ENCODE measurements at places on chromosomes 3 and 15.

GRCh38 chr3:50912746-50913145, 238.0 kb downstream of the DOCK3 start:
- no peak for DNase-seq

DNA sequence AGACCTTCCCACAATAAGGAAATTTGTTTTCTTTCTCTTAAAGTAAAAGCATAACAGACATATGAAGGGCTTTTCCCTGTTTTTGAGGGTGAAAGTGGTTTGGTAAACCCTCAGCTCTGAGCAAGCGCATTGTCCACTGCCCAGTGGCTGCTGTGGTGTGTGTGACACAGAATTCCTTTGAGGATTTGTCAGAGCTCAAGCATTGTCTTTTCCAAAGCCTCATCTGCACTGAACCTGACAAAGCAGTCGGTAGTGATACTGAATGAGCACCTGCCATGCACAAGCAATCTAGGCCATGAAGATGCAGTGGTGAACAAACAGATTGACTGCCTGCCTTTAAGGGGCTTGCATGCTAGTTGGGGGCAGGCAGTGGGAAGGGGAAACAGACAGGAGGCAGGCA, 128.3 kb downstream of the PLCL2 start:
- no peak for DNase-seq

GRCh38 chr3:87197531-87197930, 29.6 kb upstream of the CHMP2B start:
- DNase-seq, result no peak

DNA sequence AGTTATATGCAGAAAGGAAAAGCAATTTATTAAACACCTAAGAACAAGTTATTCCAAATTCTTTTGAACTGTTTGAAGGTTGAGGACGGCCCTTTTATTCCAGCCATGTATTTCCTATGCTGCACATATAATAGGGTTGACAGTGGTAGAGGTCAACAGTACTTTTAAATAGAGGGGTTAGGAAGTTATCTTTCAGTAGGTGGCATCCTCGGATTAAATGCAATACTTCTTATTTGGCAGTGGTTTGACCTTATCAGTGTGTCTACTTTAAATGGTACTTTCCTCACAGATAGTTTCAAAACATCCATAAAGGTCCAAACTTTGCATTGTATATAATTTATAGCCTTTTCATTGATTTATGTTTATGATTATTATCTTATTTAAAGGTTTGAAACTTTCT, 558.7 kb downstream of the TUSC7 start:
- no peak for DNase-seq

DNA sequence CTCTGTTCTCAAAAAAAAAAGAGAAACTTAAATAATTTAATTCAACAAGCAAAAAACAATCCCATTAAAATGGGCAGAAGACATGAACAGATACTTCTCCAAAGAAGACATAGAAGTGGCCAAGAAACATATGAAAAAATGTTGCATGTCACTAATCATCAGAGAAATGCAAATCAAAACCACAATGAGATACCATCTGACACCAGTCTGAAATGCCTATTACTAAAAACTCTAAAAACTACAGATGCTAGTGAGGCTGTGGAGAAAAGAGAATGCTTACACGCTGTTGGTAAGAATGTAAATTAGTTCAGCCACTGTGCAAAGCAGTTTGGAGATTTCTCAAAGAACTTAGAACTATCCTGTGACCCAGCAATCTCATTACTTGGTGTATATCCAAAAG, 382.9 kb downstream of the OTOL1 start:
- DNase-seq, result no peak

DNA sequence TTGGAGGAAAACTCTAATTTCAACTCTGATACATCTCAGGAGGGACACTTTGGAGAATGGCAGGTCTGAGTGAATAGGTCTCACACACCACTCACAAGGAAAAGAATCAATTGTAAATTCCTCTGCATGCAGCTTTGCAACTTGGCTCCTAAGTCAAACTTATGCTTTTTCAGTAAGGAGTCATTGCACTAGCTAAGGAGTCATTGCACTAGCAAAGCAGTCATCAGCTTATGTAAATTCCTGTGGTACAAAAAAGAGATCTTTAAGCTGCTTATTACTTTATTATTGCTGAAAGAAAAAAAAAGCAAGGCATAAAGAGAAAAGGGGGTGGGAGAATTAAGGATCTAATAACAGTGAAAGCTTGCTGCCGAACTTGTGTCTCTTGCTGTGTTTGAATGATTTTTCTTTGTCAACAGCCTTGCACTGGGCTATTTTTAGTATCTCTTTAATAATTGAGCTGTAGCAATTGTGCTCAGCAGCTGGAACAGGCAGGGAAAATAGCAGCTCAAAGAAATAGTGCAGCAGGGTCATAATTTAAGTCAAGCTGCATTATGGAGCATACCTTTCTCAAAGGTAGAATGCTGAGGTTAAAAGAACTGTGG, 154.3 kb upstream of the ARPP21 start:
- DNase-seq, result no peak

GRCh38 chr15:62783303-62783957, 259.1 kb upstream of the TPM1 start:
- no peak for DNase-seq

DNA sequence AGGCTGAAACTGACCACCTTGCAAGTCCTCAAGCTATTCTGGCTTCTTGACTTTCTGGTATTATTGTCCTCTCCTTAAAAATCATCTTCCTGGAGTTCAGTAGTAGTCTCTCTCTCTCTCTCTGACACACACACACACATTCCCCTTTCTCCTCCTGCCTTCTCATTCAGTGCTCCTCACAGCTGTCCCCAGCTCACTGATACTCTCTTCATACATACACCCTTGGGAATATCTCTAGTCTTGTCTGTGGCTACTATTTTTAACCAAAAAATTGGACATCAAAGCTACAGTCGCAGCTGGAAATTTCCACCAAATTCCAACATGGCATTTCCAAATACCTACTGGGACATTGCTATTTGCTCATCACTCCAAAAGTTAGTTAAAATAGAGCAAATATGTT, 178.9 kb downstream of the ECT2 start:
- DNase-seq, result no peak

DNA sequence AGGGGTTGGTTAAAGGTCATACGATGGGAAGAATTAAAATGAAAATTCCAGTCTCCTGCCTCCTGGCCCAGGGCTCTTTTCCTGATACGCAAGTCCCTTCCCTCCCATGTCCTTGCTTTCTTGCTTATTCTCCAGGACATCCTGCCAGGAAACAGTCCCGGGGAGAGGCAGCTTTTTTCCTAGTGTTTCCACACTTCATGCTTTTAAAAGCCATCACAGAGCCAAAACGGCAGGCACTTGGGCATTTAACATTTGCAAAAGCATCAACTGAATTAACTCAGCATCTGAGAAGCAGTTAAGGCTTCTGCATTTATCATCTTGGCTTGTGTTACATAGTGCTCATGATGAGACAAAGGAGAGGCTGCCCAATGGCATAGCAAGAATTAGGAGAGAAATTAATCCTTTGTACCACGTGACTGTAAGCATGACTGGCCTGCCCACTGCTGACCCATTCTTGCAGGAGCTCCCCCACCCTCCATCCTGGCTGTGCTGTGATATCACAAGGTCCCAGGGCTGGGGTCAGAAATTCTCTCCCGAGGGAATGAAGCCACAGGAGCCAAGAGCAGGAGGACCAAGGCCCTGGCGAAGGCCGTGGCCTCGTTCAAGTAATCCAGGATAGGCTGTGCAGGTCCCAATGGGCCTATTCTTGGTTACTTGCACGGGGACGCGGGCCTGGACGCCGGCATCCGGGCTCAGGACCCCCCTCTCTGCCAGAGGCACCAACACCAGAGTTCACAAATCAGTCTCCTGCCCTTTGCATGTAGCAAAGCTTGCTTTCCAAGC, 21.6 kb upstream of the VILL start:
- DNase-seq, result no peak

- no peak for DNase-seq
Measured at GRCh38 chr15:67405208-67406191, 115.4 kb upstream of the C15orf61 start.

- DNase-seq, result no peak
Measured at GRCh38 chr3:196793246-196793645, 53.6 kb downstream of the PAK2 start.

DNA sequence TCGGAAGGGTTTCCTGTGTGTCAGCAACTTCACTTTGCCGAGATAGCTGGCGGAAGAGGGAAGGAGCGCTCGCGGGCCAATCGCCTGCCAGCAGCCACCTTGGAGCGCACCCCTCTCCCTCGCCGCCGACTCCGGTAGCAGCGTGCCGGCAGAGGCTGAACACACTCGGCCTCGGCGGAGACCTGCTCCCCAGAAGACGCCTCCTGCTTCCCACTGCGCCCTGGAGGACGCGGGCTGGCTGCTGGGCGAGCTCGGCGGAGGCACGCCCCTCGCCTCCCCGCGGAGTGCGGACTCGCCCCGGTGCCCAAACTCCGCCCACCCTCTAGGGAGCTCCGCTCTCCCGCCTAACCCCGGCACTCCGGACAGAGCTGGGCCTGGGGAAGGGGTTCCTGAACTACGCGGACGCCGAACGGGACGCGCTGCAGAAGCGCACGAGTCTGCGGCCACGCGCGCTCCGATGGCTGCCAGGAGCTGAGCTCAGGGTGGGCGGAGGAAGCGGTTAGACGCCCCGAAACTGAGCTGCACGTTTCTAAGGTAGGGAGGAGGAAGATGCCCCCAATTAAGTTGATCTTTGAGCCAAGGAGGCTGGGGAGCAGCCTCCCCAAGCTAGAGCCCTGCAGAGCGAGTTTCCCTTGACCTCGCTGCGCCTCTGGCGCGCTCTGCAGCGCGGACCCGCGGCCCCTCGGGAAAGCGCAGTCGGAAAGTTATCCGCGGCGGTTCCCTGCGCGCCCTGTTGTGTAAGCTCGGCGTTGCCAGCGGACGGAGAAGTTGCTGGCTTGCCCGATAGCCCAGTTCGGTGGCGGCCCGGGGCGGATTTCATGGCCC, at the start of gene P2RY1:
TSS of gene P2RY1 (plus strand) at position 356 of the 825 bp plus-strand sequence. CDS start 652 bp downstream, outside the sequence.
- no peak for DNase-seq

- no peak for DNase-seq
Measured at GRCh38 chr3:44867421-44868111, 5.9 kb downstream of the TMEM42 start.

- no peak for DNase-seq
Measured at GRCh38 chr3:133477487-133477886, 77.6 kb downstream of the BFSP2 start.

- no peak for DNase-seq
Measured at GRCh38 chr3:148089171-148089570, 608.5 kb upstream of the AGTR1 start.

DNA sequence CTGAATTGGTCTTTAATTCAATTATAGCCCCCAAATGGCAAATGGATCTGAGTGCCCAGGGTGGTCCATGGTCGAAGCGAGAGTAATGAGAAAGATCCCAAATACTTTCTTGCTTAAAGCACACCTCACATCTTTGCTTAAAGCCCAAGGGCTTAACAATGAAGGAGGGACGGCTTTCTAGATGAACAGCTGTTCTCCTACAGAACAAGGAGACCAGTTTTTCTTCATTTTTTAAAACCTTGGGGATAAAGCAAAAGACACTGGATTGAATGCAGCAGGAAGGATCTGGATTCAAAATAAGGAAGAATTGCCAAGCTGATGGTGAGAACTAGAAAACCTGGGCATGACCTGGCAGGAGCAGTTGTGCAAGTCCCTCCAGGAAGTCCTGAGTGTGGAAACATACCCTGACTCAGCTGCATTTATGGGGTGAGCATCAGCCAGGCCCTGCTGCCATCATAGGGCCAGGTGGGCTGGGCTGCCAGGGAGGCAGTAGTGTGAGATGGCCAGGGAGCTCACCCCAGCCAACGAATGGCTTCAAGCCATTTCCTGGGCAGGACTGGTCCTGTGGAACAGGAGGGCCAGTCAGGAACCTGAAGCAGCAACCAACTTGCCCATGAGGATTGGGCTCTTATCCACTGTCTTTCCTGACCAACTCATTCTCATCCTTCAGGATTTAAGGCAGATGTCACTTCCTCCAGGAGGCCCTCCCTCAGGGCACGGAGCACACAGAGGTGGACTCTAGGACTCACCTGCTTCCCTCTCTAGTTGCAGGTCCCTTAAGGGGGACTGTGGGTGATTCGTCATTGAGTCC, 18.4 kb upstream of the RHCG start:
- DNase-seq, result no peak

- DNase-seq, result no peak
Measured at GRCh38 chr15:72912121-72912520, 128.6 kb upstream of the ADPGK start.

- DNase-seq, result no peak
Measured at GRCh38 chr15:78216276-78217104, 17.9 kb downstream of the ACSBG1 start.

- DNase-seq, result no peak
Measured at GRCh38 chr3:126896968-126897367, 85.9 kb upstream of the PLXNA1 start.

DNA sequence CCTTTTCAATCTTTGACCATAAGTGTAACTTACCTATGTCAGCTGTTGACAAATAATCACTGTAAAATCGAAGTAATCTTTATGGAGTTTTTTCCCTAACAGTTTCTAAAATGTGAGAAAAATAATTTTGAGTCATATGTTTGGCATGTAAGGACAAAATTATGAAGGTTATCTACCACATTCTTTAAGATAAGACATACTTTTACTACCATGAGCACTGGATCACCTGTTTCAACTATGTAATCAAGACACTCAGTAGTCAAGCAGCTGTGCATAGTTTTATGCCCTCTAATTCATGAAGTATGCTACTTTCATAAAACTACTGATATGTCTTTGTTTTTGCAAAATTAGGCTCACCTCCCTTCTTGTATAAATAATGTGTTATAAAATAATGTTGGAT, 12.1 kb downstream of the FGF7 start:
- DNase-seq, result no peak

- DNase-seq, result no peak
Measured at GRCh38 chr15:71538181-71538580, 272.2 kb upstream of the NR2E3 start.

DNA sequence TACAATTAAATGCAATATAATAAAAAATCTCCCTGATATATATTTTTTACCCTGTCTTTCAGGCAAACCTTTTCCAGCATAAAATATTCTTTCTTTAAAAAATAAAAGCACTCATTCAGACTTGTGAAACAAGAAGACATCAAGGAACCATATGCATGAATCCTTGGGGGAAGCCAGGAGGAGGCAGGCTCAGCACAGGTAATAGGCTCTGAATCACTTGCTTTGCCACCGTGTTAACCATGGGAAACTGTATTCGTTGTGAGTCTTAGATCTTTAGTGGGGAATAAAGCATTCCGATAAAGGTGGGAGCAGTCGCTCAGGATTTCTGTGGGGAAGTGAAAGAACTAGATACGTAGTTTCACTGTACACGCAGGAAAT, 42.4 kb downstream of the FBN1 start:
- no peak for DNase-seq

- DNase-seq, result peak; percentile 15
Measured at GRCh38 chr3:71050538-71051258, 532.8 kb downstream of the FOXP1 start.

All from NK-92 treated with Interleukin-12 subunit alpha and Interleukin-12 subunit beta, amount 100 ng/mL, for 24 hours (cell line).